ENCODE measurements at places on chromosomes 11 and 22. TPM values are rescaled to one million over a fixed set of nuclear protein-coding genes. Genes with fewer than 3 reads are reported as not detected.

The SNX32 gene
- 0.15 TPM for polyA plus RNA-seq

The RIMBP3B gene
- 0.01 TPM for polyA plus RNA-seq

The RBMXL2 gene
- not detected for polyA plus RNA-seq

The NRGN gene
- 3.1 TPM for polyA plus RNA-seq

The LRRC10B gene
- 0.19 TPM for polyA plus RNA-seq

The RBFOX2 gene
- 22.6 TPM for polyA plus RNA-seq

The CARD10 gene
- polyA plus RNA-seq: 13.0 TPM

The NELL1 gene
- polyA plus RNA-seq: 0.08 TPM

The PRR5 gene
- 12.2 TPM for polyA plus RNA-seq

The CCDC73 gene
- 0.05 TPM for polyA plus RNA-seq

Measured in esophagus (tissue), 2 donors.